ENCODE measurements at places on chromosomes 16 and 17.
A peak's percentile ranks its signal among the peaks of the same experiment; 100 is the strongest.

DNA sequence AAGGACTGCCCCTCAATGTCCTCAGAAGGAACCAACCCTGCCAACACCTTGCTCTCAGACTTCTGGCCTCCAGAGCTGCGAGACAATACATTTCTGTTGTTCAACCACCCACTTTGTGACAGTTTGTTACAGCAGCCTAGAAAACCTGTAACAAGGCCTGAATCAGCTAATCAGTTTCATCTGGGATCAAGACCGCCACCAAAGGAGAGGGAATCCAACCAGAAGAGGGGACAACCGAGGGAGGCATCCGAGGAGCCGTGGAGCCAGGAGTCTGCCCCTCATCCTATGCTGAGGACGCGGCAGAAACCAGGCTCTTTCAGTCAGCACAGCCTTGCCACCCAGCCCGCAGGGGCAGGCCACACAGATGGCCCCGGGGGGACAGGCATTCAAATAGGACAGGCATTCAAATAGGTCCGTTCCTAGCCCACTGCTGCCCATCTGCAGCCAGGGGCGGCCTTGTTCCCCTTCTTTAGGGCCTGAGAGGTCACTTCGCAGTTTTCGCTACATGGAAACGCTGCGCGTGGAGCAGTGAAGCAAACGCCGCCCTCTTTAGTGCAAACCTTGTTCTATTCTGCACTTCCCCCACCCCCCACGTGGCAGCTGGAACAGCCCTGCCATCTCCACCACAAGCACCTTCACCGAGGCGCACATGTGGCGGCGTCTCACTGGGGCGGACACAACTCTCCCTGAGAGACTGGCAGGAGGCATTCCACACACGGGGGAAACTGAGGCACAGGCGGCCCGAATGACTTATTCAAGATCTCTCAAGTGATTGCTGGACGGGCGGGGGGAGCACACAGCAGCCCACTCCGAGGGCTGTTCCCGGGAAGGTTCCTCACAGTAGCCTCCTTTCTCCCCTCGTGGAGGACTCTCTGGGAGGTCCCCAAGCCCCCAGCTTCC is 26.7 kb downstream of the FA2H start:
- DNase-seq = peak; percentile 91

DNA sequence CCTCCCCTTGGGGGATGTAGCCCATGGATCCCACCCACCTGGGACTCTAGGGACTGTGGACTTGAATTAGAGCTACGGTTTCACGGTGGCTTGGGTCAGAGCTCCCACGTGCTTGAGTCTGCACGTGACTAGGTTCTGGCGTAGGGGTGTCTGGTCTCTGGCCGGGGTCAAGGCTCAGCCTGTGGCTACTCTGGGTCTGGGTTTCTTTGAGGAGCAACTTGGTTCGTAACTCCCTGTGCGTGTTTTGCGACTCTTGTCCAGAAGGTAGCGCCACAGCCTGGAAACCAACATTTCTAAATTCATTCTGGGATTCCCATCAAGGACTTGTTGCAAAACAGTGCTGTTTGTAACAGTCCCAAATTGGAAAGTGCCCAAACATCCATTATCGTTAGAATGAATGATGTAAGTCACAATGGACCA is 470 bp upstream of the GGT6 start:
- DNase-seq = no peak

- DNase-seq = no peak
These were observed 1216.3 kb upstream of the GOT2 start for GRCh38 chr16:59950431-59950830.

DNA sequence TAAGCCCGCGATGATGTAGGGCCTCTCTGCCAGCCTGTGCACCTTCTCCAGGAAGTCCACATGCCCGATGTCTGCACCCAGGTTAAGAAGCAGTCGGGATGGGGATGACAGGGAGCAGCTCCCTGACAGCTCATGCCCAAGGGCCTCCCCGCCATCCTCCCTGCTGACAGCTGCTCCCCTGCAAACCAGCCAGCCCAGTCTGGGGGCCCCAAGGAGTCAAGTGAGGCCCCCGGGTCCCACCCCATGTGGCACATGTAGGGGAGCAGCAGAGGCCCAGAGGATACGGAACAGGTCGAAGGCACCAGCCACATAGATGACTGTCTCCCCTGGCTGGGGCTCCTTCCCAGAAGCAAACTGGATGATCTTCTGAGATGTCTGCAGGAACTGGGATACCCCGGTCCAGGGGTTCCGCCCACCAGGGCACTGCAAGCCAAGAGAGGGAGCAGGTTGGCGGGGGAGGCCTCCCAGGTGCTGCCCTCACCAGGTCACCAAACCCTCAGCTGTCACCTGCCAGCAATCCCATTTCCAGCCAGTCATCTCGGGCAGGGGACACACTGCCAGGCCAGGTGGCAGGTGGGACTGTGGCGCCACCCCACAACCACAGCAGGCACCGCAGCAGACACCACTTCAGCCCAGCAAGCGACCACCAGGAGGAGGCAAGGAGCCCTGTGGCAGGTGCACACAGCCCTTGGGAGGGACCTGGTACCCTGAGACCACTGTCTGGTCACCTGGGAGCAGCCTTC is 4.6 kb downstream of the PCYT2 start:
- no peak for DNase-seq

DNA sequence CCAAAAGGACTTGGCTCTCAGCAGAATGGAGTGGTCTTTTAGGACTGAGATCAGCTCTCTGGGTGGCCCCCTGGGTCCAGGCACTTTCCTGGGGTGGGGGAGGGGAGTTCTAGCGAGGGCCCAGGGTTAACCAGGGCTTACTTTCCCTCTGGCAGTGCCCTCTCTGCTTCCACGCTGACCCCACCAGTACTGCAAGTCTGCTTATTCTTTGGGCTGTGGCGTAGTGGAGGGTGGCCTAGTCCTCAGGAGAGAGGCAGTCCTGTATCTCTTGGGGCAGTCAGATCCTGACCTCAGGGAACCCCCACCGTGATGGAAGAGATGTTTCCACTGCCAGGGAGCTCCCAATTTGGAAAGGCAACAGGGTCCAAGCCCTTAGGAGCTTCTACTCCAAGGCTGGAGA is 79.4 kb downstream of the CCDC182 start:
- no peak for DNase-seq

DNA sequence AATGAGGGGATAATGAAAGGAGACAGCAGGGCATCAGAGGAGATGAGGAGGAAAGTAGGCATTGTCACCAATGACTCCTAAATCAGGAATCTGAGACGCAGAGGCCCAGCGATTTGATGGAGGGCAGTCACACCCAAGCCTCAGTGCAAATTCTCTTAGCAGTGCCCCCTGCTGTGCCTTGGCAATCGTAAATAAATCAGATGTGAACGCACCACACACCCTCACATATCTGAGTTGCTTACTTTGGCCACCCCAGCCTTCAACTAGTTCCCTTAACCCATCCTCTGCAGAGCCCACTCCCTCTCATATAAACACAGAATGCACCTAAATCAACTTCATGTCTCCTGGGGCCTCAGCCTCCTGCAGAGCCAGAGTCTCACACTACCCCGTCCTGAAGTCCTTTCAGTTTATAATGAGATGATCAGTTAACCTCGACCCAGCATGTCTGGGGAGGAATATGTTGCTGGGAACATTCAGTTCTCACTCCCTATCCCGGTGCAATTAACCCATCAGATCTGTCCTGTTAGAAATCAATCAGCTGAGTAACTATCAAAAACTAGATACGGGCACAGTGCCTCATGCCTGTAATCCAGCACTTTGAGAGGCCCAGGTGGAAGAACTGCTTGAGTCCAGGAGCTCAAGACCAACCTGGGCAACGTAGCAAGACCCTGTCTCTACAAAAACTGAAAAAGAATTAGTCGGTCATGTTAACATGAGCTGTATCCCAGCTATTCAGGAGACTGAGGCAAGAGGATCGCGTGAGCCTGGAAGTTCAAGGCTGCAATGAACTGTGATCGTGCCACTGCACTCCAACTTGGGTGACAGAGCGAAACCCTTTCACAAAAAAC is 78.4 kb downstream of the SLC39A11 start:
- DNase-seq = no peak

DNA sequence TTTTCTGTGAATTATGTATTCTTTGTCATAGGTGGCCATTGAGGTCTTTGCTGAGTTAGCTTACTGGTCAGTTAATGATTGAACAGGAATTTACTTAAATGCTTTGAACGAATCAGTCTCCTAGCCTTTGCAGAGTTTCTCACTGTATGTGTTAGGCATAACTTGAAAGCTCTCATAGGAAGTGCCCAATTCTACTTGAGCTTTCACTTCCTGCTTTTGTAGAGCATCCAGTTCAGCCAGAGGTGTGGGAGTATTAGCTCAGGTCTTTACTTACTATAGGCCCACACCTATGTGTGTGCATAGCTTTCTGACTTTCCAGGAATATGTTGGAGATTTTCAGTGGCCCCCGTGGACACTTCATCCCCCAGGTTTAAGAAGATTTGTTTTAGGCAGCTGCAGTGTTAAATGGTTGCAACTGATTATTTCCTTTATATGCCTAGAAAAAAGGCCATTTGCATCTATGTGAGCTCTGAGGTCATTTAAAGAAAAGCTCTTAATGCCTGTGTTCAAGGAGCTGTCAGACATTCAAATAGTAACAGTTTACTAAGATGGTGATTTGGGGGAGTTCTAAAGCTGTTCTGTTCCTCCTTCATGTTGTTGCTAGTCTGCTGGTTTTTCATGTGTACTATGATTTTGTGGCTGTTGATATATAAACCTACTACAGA is 62.3 kb downstream of the PHKB start:
- no peak for DNase-seq

GRCh38 chr17:33551911-33552310 is 258.8 kb upstream of the ASIC2 start:
- DNase-seq = no peak

DNA sequence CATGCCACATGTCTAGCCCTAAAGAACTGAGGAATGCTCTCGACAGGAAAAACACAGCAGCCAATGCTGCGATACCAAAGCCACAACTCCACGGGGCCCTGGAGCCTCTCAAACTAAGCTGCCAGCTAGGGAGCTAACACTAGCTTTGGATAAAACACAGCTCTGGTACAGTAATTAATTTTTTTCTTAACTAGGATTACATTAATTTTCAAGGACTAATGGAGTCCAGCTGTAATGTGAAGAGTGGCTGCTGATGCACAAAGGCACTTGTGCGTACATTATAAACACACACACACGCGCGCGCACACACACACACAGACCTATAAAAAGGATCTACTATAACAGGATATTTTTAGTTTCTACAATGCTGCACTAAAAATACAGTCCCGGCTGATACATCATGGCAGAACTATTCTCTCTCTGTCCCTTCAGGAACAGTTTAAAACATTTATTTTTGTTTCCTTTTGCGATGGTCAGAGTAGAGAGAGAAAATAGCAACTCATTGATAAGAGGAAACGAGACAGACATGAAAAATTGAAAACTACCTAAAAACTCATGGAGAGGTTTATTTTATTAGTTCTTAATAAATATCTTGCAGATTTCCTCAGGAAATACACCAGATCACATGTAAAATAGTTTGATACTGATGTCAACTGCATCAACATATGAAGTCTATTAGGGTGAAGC is 88.5 kb downstream of the SMG6 start:
- DNase-seq = no peak

- DNase-seq = peak; percentile 50
These were observed 31.8 kb upstream of the NAT9 start for GRCh38 chr17:74807925-74808324.

DNA sequence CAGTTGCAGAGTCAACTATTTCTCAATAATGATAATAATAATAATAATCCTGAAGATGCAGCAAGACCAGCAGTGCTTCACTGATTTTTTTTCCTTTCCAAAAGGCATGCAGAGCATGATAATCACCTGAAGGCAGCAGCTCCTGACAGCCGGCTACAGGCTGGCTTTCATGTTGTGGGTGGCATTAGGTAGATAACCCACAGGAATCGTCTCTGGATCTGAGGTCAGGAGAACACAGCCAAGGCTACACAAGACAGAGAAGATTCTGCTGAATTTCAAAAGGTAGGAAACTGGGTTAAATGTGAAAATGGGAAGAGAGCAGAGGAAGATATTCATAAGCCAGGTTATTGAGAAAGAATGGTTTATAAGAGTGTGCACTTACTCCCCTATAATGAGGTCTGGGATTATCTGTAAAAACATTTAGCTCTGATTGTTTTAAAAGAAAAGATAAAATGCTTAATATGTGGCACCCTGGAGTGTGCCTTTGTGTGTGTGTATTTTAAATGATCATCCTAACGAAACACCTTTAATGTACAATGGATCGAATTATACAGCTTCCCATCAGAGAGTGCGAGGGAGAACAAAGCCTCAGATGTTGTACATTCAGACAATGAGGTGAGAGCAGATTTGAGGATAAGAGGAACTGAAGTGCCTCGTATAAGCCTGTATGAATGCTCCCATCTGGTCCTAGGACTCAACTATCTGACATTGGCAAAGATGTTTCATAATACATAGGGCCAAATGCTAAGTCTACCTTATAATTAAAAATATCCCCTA is 273.1 kb downstream of the PHKB start:
- DNase-seq = no peak

GRCh38 chr17:79798299-79799173 is 1.7 kb upstream of the CBX8 start:
- no peak for DNase-seq

DNA sequence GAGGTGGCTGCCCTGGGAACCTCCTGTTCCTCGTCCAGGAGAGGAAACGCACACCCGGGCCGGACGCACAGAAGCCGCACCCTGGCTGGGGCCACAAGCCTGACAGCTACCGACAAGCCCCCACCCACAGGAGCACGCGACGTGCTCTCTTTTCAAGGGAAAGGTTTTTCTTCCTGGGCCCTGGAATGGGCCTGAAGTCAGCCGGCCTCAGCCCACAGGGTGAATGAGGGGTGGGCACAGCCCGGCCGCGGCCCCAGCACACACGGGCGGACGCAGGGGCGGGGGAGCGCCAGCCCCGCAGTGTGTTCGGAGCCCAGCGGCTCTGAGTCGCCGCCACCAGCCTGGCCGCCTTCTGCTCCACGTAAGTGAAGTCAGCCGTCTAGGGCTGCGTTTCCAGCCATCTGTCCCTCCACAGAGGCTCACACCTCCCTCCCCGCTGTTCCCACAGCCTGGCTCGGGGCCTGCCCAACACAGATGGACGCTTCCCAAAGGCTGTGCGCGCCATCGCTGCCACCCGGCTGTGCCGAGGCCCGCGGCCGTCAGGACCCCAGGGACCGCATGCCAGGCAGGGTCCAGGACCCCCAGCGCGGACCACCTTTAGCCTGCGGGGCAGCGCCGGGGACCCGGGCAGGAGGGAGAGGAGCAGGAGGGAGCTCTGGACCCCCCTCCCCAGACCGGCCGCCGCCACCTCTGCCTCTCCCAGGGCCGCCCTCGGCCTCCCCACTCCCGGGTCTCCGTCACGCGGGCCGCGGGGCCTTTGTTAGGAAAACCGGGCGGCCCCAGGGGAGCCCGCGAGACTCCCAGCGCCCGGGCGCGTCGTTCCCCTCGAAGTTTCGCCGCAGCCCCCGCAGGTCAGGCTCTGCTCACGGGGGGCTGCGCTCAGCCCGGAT is 36.8 kb downstream of the CBFA2T3 start:
- no peak for DNase-seq

GRCh38 chr16:75152635-75153034 is 4.3 kb downstream of the ZFP1 start:
- DNase-seq = no peak

DNA sequence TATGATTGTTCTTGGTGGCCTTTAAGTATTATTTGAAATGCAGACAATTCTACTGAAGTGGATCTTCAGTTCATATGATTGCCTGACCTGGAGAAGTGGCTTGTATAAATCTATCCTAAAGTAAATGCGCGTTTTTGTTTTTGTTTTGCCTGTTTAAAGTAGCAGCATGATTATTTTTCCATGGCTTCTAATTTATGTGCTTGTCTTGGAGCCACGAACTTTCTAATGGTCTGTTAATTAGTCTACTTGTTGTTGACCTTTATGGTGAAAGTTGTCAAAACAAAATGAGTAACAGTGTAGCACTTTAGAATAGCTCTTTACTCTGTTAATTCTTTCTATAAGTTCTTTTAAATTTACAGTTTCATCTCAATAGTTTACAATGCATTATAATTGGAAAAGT is 1.7 kb downstream of the PRKAR1A start:
- DNase-seq = no peak

GRCh38 chr16:13939821-13940220 is 19.9 kb downstream of the ERCC4 start:
- DNase-seq = no peak
